ENCODE measurements at places on chromosomes 2 and 18. TPM values are rescaled to one million over a fixed set of nuclear protein-coding genes. Genes with fewer than 3 reads are reported as not detected.
A peak's percentile ranks its signal among the peaks of the same experiment; 100 is the strongest.

DNA sequence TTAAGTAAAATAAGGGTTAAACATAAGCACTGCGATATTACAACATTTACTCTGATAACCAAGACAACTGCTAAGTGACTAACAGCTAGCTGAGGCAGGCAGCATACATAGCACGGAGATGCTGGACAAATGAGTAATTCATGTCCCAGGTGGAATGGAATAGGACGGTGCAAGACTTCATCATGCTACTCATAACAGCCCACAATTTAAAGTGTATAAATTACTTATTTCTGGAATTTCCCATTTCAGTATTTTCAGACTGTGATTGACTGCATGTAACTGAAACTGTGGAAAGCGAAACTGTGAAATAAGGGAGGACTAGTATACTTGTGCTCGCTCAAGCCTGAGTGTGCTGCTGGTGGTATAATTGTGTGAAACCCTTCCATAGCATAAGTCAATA is 12.9 kb downstream of the IER3IP1 start:
- no peak for DNase-seq

DNA sequence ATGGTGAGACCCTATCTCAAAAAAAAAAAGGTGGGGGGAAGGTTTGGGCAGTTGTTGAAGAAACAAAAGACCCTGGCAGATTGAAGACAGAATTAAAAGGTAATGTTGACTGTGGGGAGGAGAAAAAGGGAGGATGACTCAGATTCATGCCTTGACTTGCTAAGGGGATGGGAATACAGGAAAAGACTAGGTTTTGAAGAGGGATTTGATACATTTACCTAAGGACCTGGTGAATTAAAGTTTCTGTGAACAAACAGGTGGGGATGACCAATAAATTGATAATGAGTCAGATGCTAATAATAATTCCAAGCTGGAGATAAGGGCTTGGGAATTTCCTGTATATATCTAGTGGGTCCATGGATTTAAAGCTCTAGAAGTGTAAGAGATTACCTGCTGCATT is 27.6 kb downstream of the TTR start:
- DNase-seq: peak; percentile 6

- DNase-seq: no peak
These were observed 132.0 kb upstream of the APCDD1 start for GRCh38 chr18:10322435-10322834.

- peak; percentile 94 for DNase-seq
These were observed 40.3 kb upstream of the HNRNPA3 start for GRCh38 chr2:177172034-177172880.

- no peak for DNase-seq
These were observed 680.5 kb downstream of the DSC3 start for GRCh38 chr18:30361864-30362540.

ITGB6 gene
- total RNA-seq: 7.3 TPM

SULT1C4 gene
- not detected for total RNA-seq

CD8A gene
- not detected for total RNA-seq
